CD8-positive, alpha-beta memory T cell (primary cell): ENCODE measurements at places on chromosomes 1 and 21.

GRCh38 chr1:35441926-35442579 is 115.2 kb downstream of the KIAA0319L start:
- DNase-seq = no peak

GRCh38 chr1:21834666-21835065 is 22.6 kb downstream of the LDLRAD2 start:
- no peak for DNase-seq

GRCh38 chr1:222123111-222123510 is 381.2 kb upstream of the DUSP10 start:
- DNase-seq = no peak

DNA sequence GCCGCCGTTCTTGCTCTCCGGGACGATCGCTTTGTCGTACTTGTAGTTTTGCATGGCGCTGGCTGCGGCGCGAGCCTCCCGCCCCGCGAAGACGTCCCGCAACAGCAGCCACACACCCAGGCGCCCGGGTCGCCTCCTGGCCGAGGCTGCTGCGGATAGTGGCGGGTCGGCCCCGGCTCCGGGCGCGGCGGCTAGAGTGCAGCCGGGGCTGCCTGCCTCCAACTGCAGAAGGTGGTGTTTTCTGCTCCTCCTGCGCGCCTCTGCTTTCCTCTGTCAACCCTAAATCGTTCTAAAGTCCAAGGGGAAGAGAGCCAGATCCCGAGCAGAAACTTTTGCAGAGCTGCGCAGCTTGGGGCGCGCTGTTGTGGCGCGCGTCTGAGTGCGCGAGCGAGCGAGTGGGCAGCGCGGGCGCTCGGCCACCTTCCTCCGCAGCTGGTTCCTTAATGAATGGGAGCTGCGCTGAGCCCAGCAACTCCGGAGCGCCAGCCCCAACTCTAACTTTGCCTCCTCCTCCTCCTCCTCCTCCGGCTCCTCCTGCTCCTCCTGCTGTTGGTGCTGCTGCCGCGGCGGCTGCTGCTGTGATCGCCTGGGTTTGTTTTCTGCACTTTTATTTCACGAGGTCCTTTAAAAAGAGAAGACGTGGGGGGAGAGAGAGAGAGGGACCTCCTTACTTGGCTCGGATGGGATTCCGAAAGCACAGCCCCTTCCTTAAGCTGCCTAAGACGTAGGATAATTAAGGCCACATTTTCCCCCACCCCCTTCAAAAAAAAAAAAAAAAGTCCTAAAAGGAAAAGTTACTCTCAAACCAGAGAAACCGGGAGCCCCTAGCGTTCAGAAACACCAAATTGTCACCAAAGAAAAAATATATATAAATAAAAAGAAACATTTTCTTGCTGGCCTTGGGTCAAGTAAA is at the start of gene PLPP3:
TSS of gene PLPP3 (minus strand) at position 601 of the 913 bp plus-strand sequence. CDS start at position 54, 547 bp downstream.
- no peak for DNase-seq

DNA sequence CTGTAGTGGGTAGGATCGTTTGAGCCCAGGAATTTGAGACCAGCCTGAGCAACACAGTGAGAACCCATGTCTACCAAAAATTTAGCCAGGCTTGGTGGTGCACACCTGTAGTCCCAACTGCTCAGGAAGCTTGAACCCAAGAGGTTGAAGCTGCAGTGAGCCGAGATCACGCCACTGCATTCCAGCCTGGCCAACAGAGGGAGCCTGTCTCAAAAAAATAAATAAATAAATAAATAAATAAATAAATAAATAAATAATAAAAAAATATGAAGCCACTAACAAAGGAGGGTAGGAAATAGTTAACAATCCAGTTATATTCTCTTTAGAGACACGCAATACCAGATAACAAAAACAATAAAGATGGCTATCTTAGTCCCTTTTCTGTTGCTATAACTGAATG is 11.9 kb upstream of the CBR3 start:
- no peak for DNase-seq

DNA sequence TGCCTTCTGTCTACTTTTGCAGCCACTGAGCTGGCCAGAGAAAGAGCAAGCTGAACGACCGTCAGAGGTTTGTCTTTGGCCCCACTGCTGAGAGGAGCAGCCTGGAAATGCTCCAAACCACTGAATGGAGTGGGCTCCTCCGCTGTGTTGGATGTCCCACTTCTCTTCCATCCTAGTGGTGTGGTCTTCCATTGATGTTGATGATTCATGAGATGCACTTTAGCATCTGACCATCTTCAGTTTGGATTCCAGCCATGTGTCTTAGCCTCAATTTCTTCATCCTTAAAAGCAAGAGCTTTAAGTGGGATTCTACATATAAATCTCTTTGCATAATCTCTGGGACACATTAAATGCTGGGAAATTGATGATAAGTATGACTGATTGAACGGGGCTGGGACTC is 276.9 kb downstream of the SIPA1L2 start:
- DNase-seq = no peak

DNA sequence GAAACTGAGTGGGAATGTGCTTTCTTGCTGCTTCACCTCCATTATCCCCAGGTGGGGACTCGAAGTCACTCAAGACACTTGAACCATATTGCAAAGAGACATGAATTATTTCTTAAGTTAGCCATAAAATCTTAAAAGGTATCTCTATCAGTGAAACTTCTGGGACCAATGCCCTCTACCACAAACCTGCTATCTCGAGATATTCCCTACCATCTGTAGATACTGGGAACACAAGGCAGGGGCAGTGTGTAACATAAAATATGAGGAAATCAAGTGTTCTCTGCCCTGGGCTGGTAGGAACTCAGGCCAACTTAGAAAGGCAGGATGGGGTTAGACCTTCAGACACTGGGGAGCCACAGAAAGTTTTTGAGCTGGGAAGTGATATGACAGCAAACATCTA is 1.3 kb upstream of the CD58 start:
- no peak for DNase-seq

- no peak for DNase-seq
Measured at GRCh38 chr1:83996191-83996590, 2.7 kb downstream of the TTLL7 start.

- peak; percentile 53 for DNase-seq
Measured at GRCh38 chr1:108590957-108591356, 31.1 kb downstream of the EEIG2 start.

GRCh38 chr1:212173567-212173966 is 111.6 kb upstream of the PPP2R5A start:
- no peak for DNase-seq

- DNase-seq = no peak
Measured at GRCh38 chr1:6325482-6325881, 64.6 kb upstream of the GPR153 start.
